ENCODE measurements at places on chromosomes 4 and X.

DNA sequence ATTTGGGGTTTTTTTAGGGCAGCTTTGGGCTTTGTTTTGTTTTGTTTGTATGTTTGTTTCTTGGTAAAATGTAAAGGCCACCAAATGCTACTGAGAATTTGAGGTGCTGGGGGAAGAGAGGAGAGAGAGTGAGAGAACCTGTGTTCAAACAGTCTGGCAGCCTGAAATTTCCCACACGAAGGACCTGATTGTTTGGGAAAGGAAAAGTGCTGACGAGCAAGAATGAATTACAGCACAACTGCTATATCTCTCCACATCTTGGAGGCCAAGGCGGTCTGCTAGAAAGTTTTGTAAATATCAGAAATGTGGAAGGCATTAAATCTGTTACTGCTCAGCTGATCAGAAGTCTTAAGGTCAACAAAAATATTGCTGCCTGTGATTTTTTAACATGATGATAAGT is 170.5 kb downstream of the PALLD start:
- no peak for DNase-seq

DNA sequence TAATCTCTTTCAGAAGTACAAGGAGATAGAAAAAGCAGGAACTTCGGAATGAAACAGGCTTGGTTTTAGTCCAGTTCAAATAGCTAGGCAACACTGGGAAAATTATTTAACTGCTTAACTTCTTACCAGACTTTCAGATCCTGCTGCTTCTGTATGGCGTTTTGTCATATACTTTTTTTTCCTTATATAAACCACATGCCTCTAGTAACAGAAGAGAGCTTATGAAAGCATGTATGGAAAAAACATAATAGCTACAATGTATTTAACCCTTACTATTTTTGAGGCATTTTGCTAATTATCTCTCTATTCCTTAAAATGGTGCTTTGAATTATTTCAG is 439.6 kb downstream of the INPP4B start:
- DNase-seq = no peak

DNA sequence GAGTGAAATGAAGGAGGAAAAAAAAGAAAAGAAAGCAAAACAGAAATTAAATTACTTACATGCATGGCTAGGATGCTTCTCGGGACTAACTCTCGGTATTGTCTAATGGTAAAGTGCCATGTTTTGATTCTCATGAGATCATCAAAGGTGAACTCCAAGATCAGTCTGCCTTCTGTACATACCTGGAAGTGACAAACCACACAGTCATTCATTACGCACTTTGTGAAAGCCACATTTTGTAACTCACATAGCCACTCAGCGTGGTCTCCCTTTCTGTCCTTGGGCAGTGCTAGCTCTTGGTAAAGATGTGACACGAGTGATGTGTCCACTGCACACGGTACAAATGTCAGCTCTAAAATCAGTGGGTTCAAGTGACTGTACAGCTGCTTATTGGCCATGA is 309.8 kb downstream of the LDB2 start:
- DNase-seq = no peak

- DNase-seq = no peak
Measured at GRCh38 chrX:70509078-70509477, 64.4 kb downstream of the DLG3 start.
